ENCODE measurements at places on chromosomes 7 and 10.

DNA sequence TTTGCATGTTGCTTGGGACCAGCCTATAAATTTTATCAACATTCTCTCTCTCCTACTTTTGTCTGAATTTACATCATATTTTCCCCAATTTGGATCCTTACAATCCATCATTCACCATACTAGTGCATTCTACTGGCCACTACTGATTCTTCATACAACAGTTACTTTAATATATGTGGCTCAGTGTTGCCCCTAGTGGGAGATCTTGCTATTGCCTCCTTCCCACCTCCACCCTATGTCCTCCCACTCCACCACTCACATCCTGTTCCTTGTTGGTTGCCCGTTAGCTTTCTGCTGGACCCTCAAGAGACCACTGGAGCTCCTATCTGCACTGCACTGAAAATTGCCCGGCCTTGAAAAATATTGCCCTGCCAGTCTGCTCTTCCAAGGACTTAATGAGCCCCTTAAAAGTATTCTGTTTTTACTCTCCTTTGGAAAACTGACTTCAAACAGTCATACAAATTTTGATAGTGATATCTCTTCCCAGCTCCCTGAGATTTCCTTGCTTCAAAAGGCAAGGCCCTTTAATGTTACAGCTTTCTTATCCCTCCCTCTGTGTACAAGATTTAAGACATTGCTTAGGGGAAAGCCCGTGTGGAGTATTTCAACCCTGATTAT is 243.2 kb upstream of the TMEM229A start:
- peak; percentile 39 for DNase-seq

DNA sequence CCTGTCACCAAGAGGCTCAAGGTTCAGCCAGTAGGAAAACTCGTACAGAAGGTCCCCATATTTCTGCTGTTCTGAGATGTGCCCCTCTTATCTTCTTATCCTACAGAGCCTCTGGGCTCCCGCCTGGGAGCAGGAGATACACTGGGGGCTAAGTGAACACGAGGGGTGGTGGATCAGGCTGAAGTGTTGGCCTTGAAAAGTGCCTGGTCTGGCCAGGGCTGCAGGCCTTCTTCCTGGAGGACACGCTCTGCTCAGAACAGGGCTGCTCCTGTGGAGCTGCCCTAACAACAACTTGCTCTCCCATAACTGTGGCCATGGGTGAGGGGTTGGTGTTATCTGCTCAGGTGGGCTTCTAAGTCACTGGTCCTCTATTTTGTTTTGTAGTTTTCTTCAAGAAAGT is 33.7 kb downstream of the C10orf120 start:
- no peak for DNase-seq

DNA sequence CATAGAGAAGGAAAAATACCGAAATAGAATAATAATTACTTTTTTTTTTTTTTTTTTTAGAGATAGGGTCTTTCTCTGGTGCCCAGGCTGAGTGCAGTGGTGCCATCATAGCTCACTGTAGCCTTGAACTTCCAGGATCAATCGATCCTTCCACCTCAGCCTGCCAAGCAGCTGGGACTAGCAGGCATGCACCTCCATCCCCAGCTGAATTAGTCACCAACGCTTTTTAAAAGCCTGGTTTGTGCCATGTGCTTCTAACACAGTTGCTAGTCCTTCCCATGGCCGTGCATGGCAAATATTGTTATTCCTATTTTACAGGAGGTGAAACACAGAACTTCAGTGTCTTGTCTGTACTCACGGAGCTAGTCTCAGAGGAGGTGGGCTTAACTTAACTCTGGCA is 23.2 kb downstream of the LYZL2 start:
- DNase-seq: no peak

GRCh38 chr7:128774921-128775320 is 673 bp downstream of the OPN1SW start:
- no peak for DNase-seq

GRCh38 chr7:68978710-68979109 is 619.6 kb upstream of the AUTS2 start:
- DNase-seq: no peak

DNA sequence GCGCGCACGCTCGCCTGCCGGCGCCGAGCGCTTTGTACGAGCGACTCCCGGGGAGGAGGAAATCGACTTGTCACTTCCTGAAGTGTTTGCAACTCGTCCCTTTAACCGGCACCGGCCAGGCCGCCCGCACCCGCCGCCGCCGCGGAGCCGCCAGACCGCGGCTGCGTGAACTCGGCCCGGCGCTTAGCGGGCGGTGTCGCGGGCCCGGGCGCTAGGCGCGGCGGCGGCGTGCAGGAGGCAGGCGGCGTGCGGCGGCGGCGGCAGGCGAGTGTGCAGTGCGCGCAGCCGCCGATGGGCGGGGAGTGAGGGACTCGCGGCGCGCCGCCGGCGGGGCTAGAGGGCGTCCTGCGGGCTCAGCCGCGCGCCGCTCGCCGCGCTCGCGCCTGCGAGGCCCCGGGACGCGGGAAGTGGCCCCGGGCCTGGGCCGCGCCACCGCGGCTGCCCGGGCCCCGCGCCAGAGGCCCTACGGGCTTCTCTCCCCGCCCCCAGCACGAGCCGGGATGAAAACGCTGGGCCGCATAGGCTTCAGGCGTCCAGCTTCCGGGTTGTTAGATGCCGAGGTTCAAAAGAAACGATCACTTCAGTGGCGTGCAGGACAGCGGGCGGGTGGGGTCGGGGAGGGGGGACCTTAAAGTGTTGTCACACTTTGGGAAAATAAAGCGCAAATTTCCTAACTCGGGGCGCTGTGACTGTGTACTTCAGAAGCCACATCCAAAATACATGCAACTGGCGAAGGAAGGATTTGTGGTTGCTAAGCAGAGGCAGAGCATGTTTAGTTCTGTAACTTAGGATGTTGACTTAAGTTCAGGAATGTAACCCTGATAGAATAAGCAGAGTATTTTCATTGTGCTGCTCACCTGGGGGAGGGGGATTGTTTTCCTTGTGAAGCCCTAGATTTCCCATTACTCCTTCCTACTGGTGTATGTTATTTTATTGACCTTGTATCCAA is at the start of gene FAM53B:
Gene FAM53B, minus strand, starts transcription at position 277 of the 949 bp plus-strand sequence. CDS start 37,665 bp downstream, outside the sequence.
- peak; percentile 84 for DNase-seq

DNA sequence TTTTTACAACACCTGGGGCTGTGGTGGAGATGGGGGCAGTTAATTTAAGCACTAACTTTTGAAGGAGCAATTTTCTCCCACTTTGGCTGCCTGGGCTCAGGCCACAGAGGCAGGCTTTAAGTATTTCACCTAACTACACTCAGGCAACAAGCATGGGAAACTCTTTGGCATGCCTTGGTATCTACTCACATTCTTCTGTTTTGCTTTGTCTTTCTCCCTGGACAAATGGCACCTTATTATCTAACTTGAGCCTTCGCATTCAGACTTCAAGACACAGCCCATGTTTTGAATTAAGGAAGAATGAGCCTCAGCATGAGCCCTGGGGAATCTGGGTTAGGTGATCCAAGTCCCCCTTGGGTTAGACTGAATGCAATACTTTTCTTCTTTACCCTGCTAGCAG is 31.8 kb upstream of the BMPER start:
- peak; percentile 21 for DNase-seq

GRCh38 chr10:13978533-13979115 is 352.1 kb downstream of the FRMD4A start:
- DNase-seq: no peak

DNA sequence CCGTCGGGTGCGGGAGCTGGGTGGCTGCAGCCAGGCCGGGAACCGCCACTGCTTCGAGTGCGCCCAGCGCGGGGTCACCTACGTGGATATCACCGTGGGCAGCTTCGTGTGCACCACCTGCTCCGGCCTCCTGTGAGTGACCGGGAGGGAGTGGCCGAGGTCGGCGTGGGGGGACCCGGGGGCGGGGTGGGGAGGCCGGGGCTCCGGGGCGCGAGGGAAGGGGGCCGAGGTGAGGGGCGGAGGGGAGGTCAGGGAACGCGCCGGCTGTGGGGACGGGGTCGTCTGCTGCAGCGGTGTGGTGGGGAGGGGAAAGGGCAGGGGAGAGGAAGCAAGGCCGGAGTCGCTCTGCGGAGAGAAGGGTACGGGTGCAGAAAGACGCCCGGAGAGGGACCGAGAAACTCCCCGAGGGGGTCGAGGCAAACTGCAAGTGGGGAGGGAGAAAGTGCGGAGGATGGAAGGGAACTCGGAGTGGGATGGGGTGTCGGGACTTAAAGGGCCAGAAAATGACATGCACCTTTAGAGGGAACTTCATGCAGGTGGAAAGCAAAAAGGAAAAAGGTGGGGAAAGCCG is 518 bp downstream of the AGFG2 start:
- no peak for DNase-seq

GRCh38 chr7:75756206-75756990 is 15.6 kb downstream of the CCL26 start:
- no peak for DNase-seq

DNA sequence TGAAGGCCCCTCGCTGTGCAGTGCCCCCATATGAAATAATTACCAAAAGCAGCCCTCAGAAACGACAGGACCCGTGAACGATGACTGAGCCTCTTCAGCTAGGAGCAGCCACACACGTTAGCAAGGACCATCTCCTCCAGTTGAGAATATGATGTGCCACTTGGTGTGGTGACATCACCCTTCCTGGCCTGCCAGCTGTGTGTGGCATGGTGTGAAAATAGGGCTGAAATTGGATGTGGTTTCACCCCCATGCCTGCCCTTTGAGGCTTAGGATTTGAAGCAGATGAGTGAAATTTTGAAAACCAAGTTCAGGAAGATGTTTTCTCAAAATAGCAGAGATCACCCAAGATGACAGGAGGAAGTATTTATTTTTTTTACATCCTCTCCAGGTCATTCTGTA is 49.1 kb upstream of the BTBD16 start:
- DNase-seq: no peak

- no peak for DNase-seq
Measured at GRCh38 chr10:125857185-125857760, 23.8 kb downstream of the DHX32 start.

DNA sequence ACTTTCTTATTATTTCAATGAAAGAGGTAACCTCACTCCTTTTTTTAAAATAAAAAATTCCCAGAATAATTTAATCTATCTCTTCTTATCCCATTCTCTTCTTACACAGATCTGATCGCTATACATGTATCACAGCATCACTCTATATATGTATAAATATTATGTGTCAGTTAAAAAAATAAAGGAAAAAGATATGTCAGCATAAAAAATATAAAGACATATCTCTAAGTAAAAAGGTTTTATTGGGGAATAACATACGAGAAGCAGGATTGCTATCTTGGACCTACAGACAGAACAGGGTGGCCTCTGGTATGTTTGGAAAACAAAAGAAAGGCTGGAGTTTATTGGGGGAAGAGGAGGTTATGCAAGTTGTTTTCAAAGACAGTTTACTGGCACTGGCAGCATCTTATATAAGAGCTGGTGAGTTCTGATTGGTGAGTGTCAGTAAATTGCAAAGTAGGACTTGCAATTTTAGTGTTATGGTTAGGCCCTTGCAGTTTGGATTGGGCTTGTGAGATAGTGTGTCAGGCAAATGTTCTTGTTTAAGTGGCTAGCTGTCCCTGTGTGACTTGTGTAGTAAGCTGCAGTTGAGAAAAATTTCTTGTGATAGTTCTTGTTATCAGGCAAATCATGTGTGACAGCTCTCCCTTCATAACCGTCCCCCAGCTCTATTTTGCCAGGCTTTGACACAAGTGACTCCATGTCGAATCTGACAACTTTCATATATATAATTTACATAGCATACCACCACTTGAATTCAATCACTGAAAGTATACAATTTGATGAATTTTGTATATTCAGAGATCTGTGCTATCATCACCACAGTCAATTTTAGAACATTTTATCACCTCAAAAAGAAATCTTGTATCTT is 118.2 kb downstream of the HBP1 start:
- no peak for DNase-seq

GRCh38 chr7:13742811-13743210 is 246.7 kb downstream of the ETV1 start:
- peak; percentile 36 for DNase-seq

- no peak for DNase-seq
Measured at GRCh38 chr7:135790371-135790977, 41.9 kb upstream of the FAM180A start.

DNA sequence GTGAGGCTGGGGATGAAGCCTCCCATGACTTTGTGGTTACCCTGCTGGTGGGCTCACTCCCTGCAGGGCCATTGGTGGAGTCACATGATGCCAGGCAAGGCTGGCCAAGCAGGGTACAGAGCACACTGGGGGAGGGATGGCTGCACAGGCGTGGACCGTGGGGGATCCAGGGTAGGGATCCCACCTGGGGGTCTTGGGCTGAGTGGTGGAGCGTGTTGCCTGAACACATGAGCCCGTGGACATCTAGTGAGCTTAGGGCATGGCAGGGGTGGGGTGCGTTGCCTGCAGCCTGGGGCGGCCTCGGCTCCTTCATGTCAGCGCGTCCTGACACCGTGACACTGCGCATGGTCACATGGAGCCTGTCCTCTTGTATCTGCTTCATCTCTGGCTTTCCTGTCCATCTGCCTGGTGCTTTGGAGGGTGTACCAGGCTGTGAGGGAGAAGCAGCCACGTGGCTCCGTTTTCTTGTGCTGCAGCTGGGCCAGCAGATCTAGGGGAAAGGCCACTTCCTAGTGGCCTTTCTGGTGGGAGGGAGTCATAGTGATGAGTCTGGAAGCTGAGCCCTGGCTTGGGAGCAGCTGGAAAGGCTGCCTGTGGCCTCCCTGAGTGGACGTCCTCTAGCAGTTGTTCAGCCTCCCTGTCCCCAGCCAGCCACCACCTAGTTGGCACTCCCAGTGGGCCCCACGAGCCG is 96.2 kb downstream of the LHPP start:
- no peak for DNase-seq

GRCh38 chr10:61390851-61391250 is 62.3 kb downstream of the TMEM26 start:
- no peak for DNase-seq

DNA sequence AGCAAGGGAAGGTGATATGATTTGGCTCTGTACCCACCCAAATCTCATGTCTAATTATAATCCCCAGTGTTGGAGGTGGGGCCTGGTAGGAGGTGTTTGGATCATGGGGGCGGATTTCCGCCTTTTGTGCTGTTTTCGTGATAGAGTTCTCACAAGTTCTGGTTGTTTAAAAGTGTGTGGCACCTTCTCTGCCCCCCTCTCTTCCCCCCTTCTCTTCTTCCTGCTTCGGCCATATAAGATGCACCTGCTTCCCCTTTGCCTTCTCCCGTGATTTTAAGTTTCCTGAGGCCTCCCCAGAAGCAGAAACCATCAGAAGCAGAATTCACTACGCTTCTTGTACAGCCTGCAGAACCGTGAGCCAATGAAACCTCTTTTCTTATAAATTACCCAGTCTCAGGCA is 21.1 kb downstream of the BTRC start:
- DNase-seq: no peak

- no peak for DNase-seq
Measured at GRCh38 chr7:46208635-46209525, 287.8 kb upstream of the IGFBP3 start.

DNA sequence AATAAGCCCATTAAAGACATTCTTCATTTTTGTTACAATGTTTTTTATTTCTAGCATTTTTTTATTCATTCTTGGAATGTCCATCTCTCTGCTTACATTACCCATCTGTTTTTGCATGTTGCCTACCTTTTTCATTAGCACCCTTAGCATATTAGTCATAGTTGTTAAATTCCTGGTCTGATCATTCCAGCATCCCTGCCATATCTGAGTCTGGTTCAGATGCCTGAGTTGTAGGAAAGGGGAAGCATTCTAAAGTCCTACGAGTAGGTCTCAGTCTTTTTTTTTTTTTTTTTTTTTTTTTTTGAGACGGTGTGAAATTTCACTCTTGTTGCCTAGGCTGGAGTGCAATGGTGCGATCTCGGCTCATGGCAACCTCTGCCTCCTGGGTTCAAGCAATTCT is 19.7 kb upstream of the NRF1 start:
- DNase-seq: no peak

Data from kidney tubule cell (primary cell).